ENCODE measurements at places on chromosomes 7 and 10.

DNA sequence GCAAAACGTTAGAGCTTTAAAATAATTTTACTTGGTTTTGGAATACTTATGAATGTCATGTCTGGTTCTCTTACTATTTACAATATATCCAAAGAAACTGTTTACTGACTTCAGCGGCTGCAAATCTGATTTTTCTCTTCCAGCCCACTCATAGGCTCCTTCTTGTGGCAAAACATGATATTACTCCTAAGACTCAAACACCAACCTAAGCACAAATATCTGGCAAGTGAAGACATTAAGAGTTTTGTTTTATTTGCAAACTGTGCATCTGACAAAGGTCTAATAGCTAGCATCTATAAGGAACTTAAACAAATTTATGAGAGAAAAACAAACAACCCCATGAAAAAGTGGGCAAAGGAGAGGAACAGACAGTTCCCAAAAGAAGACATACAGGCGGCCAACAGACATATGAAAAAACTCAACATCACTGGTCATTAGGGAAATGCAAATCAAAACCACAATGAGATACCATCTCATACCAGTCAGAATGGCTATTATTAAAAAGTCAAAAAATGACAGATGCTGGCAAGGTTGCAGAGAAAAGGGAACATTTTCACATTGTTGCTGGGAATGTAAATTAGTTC lies 20.3 kb upstream of the GJC3 start:
- no peak for DNase-seq

DNA sequence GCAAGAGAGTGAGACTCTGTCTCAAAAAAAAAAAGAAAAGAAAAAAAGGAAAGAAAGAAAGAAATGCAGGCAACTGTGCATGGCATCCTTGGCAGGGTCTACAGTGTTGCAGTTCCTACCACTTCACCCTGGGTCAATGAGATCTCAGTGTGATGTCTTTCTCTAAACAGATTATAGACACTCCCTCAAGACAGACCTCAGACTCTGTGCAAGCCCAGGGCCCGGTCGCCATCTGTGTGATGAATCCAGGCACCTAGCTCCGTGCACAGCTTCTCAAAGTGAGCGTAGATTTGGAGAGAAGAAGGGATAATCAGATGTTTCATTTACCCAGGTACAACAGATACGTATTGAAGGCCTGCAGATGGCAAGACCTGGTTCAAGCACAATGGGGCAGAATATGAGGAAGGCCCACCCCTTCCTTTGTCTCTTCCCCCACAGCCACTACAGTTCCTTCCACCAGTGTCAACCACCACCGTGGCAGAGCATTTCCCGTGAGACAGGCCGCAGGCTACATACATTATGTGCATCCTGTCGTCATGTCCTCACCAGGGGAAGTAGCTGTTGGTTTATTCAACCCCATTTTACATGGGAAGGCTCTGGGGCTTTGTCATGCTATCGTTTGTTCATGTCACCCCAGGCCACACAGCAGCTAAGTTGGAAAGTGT lies 471.7 kb upstream of the GALNT17 start:
- DNase-seq = no peak

DNA sequence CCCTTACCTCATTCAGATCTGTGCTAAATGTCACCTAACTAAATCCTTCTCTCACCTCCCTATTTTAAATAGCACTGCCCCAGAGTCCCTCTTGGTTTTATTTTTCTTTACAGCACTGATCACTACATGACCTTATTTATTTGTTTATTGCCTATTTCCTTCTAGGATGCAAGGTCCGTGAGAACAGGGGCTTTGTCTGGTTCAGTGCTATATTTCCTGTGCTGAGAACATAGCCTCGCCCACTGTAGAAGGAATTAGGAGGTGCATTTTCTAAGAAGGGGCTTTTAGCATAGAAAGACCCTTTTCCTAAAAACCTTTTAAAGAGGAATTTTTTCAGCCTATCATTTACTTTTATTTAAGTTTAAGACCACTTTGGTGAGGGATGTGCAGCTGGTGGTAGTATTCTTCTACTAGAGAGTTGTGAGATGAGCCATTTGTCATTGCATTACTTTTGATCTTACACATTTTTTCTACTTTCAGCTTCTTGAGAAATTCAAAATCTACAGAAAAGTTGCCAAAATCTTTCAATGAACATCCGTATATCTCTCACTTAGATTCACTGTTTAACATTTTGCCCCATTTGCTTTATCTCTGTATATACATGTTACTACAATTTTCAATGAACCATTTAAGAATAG lies 13.5 kb upstream of the PCGF5 start:
- DNase-seq = no peak

DNA sequence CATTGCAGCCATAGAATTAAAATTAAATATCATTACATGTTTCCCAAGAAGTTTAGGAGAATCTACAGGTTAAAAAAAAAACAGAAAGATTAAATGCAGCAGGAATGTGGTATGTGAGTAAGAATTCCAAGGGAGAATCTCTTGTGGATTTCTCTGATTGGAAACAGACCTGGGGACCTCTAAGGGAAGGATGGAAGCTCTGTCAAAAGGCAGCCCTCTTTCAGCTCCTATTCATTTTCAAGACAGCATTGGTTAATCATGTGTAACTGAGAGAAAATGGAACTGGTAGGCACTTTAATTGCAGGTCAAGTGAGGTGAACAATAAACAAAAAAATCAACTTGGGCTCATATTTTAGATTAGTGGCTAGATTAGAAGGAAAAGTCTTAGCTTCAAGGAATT lies 81.4 kb upstream of the MTPN start:
- DNase-seq = no peak

- no peak for DNase-seq
Measured at GRCh38 chr10:119644205-119644814, 6.9 kb upstream of the BAG3 start.

GRCh38 chr7:106216923-106217542 lies 67.8 kb downstream of the NAMPT start:
- DNase-seq = no peak

- DNase-seq = no peak
Measured at GRCh38 chr10:109259293-109259692, 664.0 kb downstream of the XPNPEP1 start.

DNA sequence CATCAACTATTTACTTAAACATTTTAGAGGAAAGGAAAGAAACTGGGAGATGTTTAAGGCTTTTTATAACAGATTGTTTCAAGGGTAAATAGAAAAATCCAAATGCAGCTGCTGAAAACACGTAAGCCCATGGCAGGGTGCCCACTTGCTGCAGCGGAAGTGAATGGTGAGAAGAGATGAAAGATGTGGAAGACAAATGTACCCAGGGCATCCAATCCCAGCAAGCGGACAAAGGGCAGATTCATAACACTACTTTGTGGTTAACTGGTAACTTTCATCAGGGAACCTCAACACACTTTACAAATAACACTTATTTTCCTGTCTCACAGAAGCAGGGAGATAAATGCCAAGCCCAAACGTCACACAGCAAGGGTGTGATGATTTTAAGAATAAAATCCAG lies 358.4 kb downstream of the KCNMA1 start:
- no peak for DNase-seq

DNA sequence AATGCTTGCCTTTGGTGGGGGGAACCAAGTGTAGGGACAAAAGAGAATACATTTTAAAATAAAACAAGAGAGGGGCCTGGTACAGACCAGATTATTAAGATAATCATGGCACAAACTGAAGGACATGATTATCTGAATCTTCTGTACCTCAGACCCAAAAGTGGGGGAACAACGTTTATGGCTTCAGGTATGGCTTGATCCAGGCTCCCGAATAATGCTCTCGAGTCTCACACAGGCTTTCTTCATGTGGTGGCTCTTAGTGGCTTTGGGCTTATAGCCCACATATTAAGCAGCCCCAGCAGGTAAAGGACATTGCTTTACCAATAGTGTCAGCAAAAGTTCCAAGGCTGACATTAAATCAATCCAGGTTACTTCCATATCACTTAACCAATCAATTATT lies 106.8 kb upstream of the FOXK1 start:
- DNase-seq = no peak

GRCh38 chr10:90306187-90306586 lies 551.7 kb downstream of the HTR7 start:
- DNase-seq = no peak

GRCh38 chr10:127585519-127586023 lies 36.5 kb downstream of the NPS start:
- DNase-seq = no peak

DNA sequence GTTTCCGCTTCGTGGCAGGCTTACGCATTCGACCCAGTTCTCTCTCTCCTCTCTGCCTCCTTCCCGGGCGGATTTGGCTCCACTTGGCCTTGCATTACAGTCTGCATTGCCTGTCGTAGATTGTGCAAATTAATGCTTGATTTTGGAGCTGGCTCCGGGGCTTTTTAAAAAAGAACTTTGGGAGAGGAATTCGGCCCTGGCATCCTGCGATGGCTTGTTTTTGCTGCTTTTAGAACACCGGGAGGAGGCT lies 767 bp downstream of the EIF4EBP2 start:
- DNase-seq = no peak

GRCh38 chr10:101829561-101830315 lies 11.5 kb upstream of the OGA start:
- DNase-seq = no peak

- no peak for DNase-seq
Measured at GRCh38 chr10:4812046-4812445, 14.0 kb upstream of the AKR1E2 start.

- no peak for DNase-seq
Measured at GRCh38 chr7:607938-608337, 88.3 kb upstream of the PDGFA start.

DNA sequence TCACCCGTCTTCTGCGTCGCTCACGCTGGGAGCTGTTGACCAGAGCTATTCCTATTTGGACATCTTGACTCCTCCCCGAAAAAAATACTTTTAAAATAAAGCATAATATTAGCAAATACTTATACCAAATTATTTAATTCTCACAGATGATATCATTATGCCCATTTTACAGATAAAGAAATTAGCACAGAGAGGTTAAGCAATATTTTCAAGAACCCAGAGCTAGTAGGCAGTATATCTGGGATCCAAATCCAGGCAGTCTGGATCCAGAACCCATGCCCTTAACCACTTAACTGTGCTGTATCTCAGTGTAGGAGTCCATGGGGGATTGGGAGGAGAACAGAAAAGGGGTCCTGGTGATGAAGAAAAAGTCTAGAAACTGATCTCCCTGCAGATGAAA lies 6.1 kb downstream of the IQUB start:
- DNase-seq = no peak

DNA sequence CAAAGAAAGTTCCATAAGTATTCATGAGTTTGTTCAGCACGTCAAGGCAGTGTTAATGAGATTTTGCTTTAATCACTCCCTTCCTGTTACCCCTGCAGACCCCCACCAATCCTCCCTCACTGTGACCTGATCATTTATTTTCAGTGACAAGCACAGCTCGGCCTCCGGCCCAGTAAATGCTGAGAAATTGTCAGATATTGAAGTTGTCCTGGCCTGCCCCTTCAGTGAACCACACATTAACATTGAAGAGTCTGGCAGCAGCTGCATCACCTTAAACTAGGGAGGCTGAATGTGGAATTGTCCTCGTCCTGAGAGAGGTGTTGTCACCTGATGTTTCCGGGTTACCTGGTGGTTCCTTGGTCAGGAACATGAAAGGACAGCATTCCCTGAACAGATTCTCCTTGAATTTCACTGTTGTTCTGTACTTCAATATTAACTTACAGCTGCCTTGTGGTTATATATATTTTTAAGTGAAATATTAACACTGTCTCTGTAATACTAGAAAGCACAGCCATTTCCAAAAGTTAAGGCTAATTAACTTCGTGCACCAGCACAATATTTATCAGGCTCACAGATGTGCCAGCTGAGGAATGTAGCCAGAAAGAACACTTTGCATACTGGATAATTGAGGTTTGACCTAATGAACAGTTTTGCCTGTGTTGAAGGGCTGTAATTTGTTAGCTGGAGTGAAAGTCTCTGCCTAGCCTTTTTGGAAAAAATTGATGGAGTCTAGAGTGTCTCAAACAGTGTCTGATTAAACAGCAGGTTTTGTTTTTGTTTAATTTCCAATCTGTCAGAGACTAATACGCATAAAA lies 265.3 kb downstream of the HDAC9 start:
- no peak for DNase-seq

DNA sequence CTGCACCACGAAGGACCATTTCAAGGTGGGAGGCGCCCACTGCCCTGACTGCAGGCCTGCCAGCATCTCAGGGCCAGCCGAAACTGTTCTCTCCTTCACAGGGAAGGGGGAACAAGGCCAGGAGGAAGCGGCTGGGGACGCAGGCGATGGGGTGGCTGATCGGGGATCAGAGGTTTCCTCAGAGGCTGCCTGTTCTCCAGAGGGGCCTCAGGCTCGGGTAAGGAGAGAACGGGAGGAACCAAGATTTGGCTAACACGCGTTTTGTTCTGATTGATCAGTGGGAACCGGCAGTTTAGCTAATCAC lies 87.9 kb downstream of the DIP2C start:
- no peak for DNase-seq

- DNase-seq = peak; percentile 15
Measured at GRCh38 chr10:114498413-114499111, 94.3 kb upstream of the AFAP1L2 start.

- DNase-seq = no peak
Measured at GRCh38 chr7:150856303-150857275, 4.3 kb downstream of the AOC1 start.

GRCh38 chr7:29564496-29565223 lies 1.0 kb downstream of the PRR15 start:
- DNase-seq = no peak

- no peak for DNase-seq
Measured at GRCh38 chr10:68087685-68088401, 12.8 kb upstream of the HERC4 start.

DNA sequence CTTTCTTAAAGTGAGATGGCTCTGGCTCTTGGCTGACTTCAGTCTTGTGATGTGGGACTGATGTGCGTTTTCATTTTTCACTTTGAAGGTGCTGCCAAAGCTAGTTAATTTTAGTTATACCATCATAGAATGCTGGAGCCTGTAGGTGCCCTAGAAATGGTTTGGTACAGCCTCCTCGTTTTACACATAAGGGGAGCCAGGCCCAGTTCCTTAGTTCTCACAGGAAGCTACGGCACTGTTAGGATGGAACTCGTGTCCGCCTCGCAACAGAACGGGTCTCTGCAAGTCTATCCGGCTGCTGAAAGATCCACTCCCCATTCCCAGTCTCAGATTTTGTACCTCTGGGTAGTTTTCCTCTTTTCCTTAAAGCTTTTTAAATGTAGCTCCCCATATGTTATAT lies 173.2 kb upstream of the PRPS1L1 start:
- DNase-seq = no peak

DNA sequence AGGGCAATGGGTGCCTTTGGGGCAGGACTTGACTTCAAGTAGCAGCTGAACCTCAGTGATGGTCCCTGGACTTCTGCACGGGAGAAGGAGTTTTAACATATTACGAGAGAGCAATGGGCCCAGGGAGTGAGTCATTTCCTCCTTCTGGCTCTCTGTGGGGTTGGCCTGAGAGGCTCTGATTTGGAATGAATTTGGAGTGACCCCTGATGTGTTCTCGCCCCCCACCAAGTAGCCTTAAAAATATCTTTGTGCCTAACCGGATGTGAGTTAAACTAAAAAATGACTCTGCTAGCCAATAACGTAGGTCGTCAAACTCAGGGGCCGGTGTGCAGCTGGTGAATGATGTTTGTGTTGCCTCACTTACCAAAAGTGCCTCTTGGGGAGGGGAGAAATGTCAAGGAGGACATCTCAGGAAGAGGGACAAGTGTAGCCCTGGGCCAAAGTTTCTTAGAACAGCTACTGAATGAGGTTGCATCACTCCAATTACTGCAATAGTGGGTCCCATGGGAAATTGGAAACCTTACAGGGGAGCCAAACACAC lies 656.6 kb downstream of the INHBA start:
- DNase-seq = no peak

Data from GM19239 (cell line).